Panc1 (cell line): ENCODE measurements at places on chromosomes 7 and 10. TPM values are rescaled to one million over a fixed set of nuclear protein-coding genes. Genes with fewer than 3 reads are reported as not detected.

GRCh38 chr10:34815185-34816084 lies at the start of gene PARD3:
Gene PARD3, minus strand, starts transcription at chr10:34815296. Its CDS starts 301 bp downstream, at chr10:34814995.
- no peak for DNase-seq
- H3K4me3 ChIP-seq, result peak within 1 kb of the TSS; percentile 64
- H3K4me1 ChIP-seq, result peaks cover 19% of the 10 kb centered on the region

- DNase-seq, result no peak
- H3K27me3 ChIP-seq, result no peaks in the 10 kb centered on the region
- H3K36me3 ChIP-seq, result no peaks in the 10 kb centered on the region
- no peak overlapping the region for H3K4me3 ChIP-seq
- H3K4me1 ChIP-seq, result no peaks in the 10 kb centered on the region
These were observed 106.2 kb upstream of the KCTD7 start for GRCh38 chr7:66522518-66522917.

GRCh38 chr7:70347463-70348254 lies 749.4 kb downstream of the AUTS2 start:
- no peak overlapping the region for H3K27ac ChIP-seq
- H3K4me1 ChIP-seq, result no peaks in the 10 kb centered on the region
- H3K36me3 ChIP-seq, result no peaks in the 10 kb centered on the region
- no peak for DNase-seq
- H3K4me3 ChIP-seq, result no peak overlapping the region
- H3K27me3 ChIP-seq, result no peaks in the 10 kb centered on the region

GRCh38 chr10:100338434-100339036 lies 8.5 kb upstream of the SCD start:
- H3K4me3 ChIP-seq, result no peak overlapping the region
- H3K27me3 ChIP-seq, result peaks cover 8% of the 10 kb centered on the region
- H3K27ac ChIP-seq, result peak overlapping the region; percentile 20; the same call in 1 of the 2 replicates
- no peaks in the 10 kb centered on the region for H3K36me3 ChIP-seq

DNA sequence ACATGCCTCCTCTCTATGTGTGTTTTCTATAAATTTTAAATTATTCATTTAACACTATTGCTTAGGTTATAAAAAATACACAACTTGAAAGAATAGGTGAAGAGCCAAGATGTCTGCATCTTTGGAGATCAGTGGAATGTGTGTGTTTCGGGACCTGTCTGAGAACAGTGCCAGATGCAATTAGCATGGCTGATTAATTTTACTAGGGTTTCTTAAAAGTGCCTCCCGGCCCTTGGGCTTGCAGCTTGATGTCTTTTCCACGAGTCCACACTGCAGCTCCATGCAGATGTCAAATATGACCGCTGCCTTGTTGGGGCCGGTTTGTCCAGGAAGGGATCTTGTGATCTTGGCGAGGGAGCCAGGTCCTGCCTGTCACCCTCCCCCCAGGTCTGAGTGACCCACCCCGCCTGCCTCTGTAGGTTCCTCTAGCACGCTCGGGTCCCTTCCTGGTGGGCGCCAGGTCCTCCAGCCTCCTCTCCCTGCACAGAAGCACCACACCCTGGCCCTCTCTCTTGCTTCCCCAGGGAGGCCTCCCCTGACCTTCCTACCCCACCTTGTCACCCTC lies 20.7 kb downstream of the LHPP start:
- no peaks in the 10 kb centered on the region for H3K27me3 ChIP-seq
- H3K36me3 ChIP-seq, result no peaks in the 10 kb centered on the region
- no peak overlapping the region for H3K4me3 ChIP-seq
- no peak overlapping the region for H3K27ac ChIP-seq

- no peak overlapping the region for H3K4me3 ChIP-seq
- H3K4me1 ChIP-seq, result no peaks in the 10 kb centered on the region
- no peaks in the 10 kb centered on the region; the same call in 1 of the 2 replicates for H3K36me3 ChIP-seq
- no peak for DNase-seq
These were observed 179.3 kb downstream of the MDFIC start for GRCh38 chr7:115101199-115101598.

DNA sequence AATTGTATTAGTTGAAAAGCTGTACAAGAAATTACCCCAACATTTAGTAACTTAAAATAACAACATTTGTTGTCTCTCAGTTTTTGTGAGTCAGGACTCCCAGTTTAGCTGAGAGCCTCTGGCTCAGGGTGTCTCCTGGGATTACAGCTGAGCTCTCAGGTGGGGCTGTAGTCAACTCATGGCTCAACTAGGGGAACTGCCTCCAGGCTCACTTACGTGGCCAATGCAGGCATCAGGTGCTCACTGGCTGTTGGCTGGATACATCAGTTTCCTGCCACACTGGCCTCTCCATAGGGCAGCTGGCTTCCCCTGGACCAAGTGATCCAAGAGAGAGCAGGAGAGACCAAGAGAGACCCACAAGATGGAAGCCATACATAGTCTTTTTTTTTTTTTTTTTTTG lies 17.5 kb downstream of the CCNY start:
- no peaks in the 10 kb centered on the region for H3K36me3 ChIP-seq
- H3K4me3 ChIP-seq, result no peak overlapping the region
- H3K4me1 ChIP-seq, result peaks cover 2% of the 10 kb centered on the region; the same call in 1 of the 2 replicates

GRCh38 chr10:3095373-3096139 lies 28.2 kb downstream of the PFKP start:
- peaks cover 4% of the 10 kb centered on the region; the same call in 1 of the 2 replicates for H3K36me3 ChIP-seq
- H3K27me3 ChIP-seq, result no peaks in the 10 kb centered on the region
- H3K27ac ChIP-seq, result peak overlapping the region; percentile 96
- peaks cover 61% of the 10 kb centered on the region for H3K4me1 ChIP-seq
- DNase-seq, result peak; percentile 92
- peak overlapping the region; percentile 40 for H3K4me3 ChIP-seq

DNA sequence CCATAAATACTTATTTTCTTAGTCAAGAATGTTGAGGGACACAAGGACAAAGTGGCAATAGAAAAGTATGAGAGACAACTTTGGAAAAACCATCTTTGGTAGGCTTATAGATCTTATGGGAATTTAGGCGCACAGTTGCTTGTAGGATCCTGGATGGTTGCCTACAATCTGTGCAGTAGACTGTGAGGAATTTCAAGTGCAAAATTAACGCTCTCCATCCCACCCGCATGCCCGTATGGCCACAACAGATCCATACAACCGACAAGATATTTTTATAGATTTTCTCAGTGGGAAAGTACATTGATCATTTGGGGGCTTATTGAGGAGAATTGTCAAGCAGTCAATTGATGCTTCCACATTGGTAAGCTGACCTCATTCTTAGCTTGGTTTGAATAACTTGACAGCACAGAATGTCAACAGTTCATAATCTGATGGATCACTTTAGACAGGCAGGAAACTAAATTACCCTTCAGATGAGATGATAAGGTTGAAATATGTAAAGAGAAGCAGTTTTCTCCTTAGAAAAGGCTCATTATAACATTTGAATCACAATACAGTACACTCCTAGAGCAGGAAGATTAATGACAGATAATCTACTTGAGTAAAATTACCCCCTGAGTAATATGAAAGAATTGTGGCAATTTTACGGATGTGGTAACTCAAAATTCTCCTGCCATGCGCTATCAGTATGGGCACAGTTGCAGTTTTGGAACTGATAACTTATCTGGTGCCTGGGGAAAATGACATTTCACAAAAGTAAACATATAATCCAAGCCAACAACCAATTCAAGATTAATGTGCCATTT lies 479.7 kb downstream of the KIF20B start:
- no peaks in the 10 kb centered on the region for H3K36me3 ChIP-seq
- DNase-seq, result no peak
- H3K27ac ChIP-seq, result no peak overlapping the region
- no peaks in the 10 kb centered on the region for H3K27me3 ChIP-seq
- H3K4me3 ChIP-seq, result no peak overlapping the region

DNA sequence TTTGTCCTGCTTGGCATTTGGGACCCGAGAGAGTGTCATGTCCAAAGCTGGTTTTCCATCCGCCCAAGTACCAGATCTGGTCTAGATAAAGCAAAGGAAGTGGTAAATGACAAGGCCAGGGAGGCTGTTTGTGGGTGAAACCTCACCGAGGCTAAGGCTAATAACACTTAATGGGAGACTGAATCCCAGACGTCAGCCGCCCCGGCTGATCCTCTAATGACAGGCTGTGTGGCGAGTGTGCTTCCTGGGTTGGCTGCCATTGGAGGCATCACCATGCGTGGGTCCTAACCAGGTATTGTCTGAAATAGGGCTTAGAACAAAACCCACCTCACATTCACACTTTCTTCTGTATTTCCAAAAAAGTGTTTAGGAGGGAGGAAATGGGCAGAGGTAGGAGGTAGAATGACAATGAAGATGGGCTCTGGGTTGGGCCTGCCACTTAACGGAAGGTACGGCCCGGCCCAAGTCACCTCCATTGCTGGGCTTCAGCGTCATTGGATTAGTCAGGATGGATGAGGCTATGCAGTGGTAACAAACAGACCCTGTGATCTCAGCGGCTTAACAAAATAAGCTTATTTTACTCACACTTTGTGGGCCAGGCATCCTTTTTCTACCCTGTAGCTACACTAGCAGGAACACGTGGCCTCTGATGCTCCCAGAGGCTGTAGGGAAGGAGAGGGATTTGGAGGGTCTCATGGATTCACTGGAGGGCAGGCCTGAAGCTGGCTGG lies 59.7 kb downstream of the PROSER2 start:
- no peaks in the 10 kb centered on the region for H3K27me3 ChIP-seq
- H3K27ac ChIP-seq, result no peak overlapping the region
- no peak overlapping the region for H3K4me3 ChIP-seq
- H3K36me3 ChIP-seq, result no peaks in the 10 kb centered on the region

DNA sequence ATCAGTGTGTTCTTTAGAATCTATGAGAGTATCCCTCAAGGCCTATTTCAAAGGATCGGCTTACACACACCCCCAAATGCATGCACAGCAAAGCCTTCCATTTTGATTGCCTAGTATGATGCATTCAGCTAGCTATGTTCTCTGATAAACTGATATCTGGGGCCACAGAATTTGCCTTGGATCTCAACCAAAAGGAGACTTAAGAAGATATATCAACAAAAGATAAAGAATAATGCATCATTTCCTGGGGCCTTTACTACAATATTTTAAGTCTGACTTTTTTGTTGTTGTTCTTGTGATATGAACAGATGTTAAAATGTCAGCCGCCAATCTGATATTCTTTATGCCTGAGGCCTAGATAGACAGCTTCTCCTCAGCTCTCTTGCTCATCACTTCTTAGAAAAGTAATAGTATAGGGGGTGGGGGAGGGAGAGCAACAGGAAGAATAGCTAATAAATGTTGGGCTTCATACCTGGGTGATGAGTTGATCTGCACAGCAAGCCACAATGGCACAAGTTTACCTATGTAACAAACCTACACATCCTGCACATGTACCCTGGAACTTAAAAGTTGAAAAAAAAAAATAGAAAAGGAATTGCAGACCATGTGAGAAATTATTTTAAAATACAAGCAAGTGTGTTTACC lies 792.9 kb upstream of the GHITM start:
- no peak overlapping the region for H3K27ac ChIP-seq
- no peak overlapping the region for H3K4me3 ChIP-seq
- no peak for DNase-seq
- H3K4me1 ChIP-seq, result no peaks in the 10 kb centered on the region
- no peaks in the 10 kb centered on the region for H3K36me3 ChIP-seq

DNA sequence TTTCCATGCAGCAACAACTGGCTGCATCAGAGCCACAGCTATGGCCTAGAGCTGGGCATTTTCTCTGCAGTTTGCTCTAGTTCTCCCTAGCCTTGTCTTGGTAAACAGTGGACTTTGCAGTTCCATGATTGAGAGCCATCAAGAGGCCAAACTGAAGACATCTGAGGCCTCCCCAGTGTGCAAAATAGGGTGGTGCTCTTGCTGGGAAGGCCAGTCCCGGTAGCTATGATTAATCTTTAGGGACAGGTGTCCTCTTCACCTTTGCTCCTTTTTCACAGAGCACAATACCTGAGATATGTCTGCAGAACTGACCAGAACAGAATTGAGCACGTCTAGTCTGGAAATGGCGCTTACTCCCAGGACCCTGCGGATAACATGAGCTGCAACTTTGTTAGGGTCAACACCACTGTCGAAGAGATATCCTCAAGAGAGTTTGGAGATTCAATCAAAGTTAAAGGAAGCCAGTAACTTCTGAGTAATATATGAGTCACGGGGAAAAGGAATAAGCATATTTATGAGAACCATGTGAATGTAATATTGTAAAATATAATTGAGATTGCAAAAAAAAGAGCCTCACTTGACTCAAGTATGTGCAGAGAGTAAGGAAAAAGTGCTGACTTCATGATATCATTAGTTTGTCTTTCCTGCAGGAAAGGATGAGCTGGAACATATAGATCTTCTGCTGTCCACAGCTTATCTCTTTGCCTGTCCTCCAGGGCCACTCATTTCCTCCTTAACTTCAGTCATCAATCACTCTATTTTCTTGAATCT lies 76.7 kb downstream of the ANK3 start:
- no peaks in the 10 kb centered on the region for H3K27me3 ChIP-seq
- no peak overlapping the region for H3K27ac ChIP-seq
- no peak for DNase-seq
- H3K36me3 ChIP-seq, result no peaks in the 10 kb centered on the region
- no peaks in the 10 kb centered on the region for H3K4me1 ChIP-seq

GRCh38 chr10:75276069-75276872 lies 40.5 kb upstream of the COMTD1 start:
- no peaks in the 10 kb centered on the region for H3K36me3 ChIP-seq
- DNase-seq, result no peak
- no peak overlapping the region for H3K27ac ChIP-seq
- no peaks in the 10 kb centered on the region for H3K4me1 ChIP-seq
- H3K4me3 ChIP-seq, result no peak overlapping the region

- H3K27me3 ChIP-seq, result peaks cover 10% of the 10 kb centered on the region
- no peaks in the 10 kb centered on the region for H3K36me3 ChIP-seq
- no peak overlapping the region for H3K4me3 ChIP-seq
These were observed 12.7 kb downstream of the CHN2 start for GRCh38 chr7:29207162-29207801.

Gene TMEM229A
- total RNA-seq, result not detected

Gene CLDN4
- 295 TPM for total RNA-seq

Gene COPS6
- total RNA-seq, result 182 TPM

Gene ENTPD1
- 0.31 TPM for total RNA-seq

Gene CDHR1
- total RNA-seq, result 0.39 TPM

Gene ADRA2A
- 0.05 TPM for total RNA-seq

Gene NME8
- total RNA-seq, result not detected

Gene CPED1
- total RNA-seq, result 0.39 TPM

Gene CDH23
- total RNA-seq, result 2.7 TPM

Gene SLC13A1
- not detected for total RNA-seq
